A549 treated with Hydrocortisone at 1 μM for 4 hours (cell line): ENCODE measurements at places on chromosomes 11 and 22. TPM values are rescaled to one million over a fixed set of nuclear protein-coding genes. Genes with fewer than 3 reads are reported as not detected.

The SCGB1D2 gene
- 0.28 TPM in 1 of 5 replicates, not detected in the others for total RNA-seq

The FGF3 gene
- total RNA-seq: not detected in 5 replicates

The TNNT3 gene
- 0.15 to 0.20 TPM (median 0.18 TPM) in 3 of 5 replicates, not detected in the others for total RNA-seq

The CSF2RB gene
- total RNA-seq: not detected in 5 replicates

The OVOL1 gene
- 0.03 to 0.13 TPM (median 0.08 TPM) in 3 of 5 replicates, not detected in the others for total RNA-seq

The CD3D gene
- total RNA-seq: not detected in 5 replicates

The GGTLC2 gene
- not detected in 5 replicates for total RNA-seq

The OR8H3 gene
- total RNA-seq: not detected in 5 replicates
